Frontal cortex (tissue), 4 donors: ENCODE measurements at places on chromosomes 16 and 17. TPM values are rescaled to one million over a fixed set of nuclear protein-coding genes. Genes with fewer than 3 reads are reported as not detected.

SLC16A3 gene
- 2.0 TPM for total RNA-seq

HEATR9 gene
- total RNA-seq, result not detected

PYY gene
- total RNA-seq, result not detected

KRTAP4-6 gene
- not detected for total RNA-seq

ZNF597 gene
- total RNA-seq, result 4.9 TPM

TANGO6 gene
- 31.0 TPM for total RNA-seq

MYH13 gene
- not detected for total RNA-seq

SCIMP gene
- total RNA-seq, result under 0.01 TPM

- no peak for DNase-seq
These were observed 631 bp downstream of the CDH3 start for GRCh38 chr16:68645494-68646388.

DNA sequence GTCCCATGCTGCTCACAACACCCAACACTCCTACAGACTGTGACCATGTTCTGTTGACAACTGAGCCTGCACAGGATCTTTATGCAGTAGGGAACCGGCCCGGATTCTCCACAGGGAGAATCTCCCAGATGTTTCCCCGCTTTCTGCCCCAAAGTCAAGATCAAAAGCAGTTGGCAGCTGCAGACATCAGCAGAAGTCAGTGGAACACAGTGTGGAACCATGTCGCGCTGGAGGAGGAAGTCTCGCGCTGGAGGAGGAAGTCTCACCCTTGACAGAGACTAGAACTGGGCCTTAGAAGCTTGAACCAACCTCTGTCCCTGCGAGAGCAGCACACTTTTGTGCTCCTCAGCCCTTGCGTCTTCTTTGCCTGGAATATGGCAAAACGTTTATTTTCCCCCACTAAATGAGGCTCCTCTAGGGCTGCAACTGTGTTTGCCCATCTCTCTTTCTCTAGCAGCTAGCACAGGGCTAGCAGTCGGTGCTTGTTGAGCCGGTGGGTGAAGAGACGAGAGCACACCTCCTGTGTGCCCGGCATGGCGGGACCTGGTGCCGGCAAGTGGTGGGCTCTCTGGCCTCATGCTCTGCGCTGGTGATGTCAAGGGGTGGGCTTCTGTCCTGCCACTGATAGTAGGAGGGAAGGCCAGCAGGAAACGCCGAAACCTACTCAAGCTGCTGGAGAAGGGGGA lies 2.1 kb upstream of the MRC2 start:
- no peak for DNase-seq

DNA sequence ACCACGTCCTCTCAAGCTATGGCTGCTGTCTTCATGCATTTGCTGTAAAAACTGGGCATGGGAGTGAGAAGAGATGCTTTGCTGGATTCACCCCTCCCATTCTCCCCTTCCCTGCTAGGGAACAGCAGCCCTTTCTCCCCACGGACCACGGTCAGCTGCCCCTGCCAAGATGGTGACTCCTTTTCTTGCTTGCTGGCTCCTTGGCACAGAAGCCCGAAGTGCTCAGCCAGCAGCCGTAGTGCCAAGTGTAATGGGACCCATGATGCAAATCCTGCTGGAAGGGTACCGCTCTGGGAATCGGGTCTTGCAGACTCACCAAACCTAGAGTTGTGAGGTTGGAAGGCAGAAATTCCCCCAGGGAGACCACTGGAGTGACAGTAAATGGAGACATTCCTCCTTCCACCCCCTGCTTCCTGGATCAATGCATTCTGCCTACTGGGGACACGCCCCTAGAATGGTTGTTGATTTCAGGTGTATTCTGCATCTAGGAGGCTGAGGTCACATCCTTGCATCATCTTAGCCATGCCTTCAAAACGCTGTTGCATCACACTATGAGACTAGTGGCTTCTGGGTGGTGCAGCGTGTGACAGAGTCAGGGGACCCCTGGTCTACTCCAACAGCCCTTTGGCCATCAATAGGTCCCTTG lies 63.0 kb upstream of the CBX4 start:
- no peak for DNase-seq

GRCh38 chr16:15694499-15694898 lies 44.5 kb downstream of the NDE1 start:
- DNase-seq, result no peak

- DNase-seq, result peak; percentile 52
These were observed 594 bp downstream of the MAPK8IP3 start for GRCh38 chr16:1706386-1707192.

- no peak for DNase-seq
These were observed 64.9 kb downstream of the ITFG1 start for GRCh38 chr16:47395733-47396498.

DNA sequence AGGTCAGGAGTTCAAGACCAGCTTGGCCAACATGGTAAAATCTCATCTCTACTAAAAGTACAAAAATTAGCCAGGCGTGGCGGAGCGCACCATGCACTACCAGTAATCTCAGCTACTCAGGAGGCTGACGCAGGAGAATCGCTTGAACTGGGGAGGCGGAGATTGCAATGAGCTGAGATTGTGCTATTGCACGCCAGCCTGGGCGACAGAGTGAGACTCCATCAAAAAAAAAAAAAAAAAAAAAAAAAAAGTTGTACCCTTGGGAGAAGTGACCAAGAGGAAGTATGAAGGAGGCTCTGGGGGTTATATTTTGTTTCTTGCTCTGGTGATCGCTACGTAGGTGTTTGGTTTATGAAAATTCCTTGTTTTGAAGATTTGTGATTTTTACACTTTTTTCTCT lies 66.3 kb downstream of the LITAF start:
- no peak for DNase-seq

DNA sequence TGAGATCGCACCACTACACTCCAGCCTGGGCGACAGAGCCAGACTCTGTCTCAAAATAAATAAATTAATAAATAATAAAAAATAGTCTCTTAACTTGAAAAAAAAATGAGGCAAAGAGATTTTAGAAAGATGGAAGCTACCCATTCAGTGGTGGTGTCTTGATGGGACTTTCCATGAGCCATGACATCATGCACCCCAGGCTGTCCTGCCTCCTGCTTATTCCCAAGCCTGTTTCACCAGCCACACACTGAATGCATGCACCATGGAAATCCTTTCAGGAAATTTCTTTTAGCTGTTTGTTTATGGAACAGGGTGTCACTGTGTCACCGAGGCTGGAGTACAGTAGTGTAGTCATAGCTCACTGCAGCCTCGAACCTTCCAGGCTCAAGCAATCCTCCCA lies 8.9 kb upstream of the DLX3 start:
- no peak for DNase-seq

GRCh38 chr16:89344846-89345611 lies 127.5 kb downstream of the ZNF778 start:
- no peak for DNase-seq

DNA sequence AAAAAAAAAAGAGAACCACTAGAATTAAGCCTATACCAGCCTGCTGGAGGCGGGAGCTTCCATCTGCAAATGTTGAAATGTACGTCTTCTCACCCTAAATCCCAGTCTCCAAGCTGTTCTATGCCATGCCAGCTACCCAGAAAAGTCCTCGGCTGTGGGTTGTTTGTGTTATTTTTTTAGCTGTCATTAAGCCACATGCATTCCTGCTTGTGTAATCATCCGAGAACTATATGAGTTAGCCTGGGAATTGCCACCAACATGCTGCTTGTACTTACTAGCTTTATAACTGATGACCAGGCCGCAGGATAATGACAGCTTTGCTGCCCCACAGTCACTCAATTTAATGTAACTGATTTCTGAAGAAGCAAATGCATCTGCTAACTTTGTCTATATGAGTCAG lies 313.9 kb upstream of the SALL1 start:
- DNase-seq, result no peak

- DNase-seq, result no peak
These were observed 19.6 kb downstream of the PIK3R6 start for GRCh38 chr17:8847891-8848290.

- no peak for DNase-seq
These were observed 102.6 kb downstream of the AATF start for GRCh38 chr17:37051381-37051780.

DNA sequence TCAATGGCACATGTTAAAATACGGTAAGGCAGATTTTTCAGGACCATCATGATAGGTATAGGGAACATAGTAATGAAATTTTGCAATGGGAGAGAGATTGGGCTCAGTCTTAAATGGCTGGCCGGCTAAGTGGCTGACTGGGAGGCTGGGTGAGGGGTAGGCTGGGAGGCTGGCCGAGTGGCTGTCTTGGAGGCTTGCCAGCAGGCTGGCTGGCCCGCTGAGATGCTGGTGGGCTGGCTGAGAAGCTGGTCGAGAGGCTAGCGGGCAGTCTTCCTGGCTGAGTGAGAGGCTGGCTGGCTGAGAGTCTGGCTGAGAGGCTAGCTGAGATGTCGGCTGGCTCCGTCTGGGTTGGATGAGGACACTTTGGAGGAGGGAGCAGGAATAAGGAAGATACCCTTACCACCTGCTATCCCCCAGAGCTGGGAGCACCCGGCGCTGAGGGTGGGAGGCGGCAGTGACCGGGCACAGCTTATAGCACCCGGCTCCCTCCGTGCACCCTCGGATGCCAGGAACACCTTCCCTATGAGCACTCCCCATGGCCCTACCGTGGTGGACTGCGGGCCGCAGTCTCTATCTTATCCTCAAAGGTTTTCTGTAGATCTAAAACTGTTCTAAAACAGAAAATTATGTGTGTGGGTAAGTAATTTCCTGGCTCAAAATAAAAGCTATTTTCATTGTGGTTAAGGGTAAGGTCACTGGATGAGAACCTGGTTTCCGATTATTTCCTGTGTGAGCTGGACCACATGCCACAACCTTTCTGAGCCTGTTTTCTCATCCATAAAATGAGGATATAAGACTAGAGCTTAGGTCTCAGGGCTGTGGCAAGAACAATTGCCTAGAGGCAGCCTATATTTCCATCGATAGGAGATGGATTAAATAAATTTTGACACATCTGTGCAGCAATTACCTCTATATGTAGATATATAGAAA lies 34.5 kb upstream of the TMC5 start:
- DNase-seq, result no peak

DNA sequence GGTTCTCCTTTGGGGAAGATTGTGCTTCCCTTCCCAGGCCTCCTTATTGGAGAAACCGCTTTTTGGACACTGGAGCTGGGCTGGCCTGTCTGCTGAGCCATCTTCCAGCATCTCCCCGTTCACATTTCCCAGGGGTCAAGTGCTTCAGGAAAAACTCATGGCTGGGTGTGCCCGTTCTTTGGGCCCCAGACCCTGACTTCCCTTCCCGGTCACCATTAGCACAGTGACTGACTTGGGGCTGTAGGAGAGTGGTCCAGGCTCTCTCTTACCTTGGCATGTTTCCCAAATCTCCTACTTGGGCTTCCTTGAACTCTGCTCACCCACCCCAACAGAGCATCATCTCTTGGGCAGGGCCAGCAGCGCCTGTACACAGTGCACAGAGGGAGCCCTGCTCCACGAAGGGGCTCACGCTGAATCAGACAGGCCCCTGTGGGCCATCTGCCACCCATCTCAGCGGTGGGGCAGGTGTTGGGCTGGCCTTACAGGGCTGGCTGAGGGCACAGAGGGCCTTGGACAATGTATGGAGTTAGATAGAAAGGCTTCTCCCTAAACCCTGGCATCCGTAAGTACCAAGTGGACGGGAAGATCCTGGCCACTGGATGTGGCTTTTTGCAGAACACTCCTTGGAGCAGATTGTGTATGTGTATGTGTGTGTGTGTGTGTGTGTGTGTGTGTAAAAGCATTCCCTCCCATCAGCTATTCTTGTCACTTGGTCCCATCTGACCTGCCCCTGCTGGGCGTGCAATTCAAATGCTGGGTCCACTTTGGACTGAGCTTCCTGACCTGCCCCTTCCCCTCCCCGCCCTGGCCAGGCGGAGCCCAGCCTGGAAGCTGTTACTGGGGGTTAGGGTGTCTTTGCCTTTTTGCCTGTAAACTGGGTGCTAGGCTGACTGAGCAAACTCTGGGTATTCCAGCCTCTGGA lies 24.9 kb upstream of the CDC42EP4 start:
- no peak for DNase-seq

DNA sequence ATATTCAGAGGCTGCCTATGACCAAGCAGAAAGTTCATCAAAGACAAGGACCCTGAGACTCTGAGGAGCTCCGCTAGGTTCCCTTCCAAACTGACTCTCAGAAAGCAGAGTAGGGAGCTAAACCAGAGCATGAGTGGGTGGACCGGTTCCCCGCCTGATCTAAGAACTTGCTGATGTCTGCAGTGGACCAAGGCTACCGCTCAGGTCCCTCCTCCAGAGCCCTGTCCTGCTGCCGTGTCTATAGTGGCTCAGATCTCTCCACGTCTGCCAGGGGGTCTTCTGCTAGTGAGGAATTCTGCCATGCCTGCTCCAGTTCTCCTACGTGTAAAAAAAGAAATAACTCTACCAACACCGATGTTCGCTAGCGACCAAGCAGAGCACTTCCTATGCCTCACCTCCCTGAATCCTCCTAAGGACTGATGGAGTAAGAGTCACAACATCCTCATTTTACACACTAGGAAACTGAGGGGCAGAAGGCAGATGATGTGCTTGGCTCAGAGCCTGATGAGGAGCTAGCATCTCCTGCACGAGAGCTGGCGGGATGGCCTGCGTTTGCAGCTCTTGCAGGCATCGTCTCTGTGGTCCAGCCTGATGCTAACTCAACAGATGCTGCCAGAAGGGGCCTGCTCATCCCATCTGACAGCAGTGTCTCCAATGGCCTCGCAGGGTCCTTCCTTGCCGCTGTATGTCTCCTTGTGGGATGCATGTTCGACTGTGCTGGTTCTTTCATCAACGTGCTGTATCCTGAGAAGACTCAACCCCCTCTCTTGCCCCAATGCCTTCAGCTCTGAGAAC lies 265.5 kb downstream of the C16orf95 start:
- DNase-seq, result no peak

DNA sequence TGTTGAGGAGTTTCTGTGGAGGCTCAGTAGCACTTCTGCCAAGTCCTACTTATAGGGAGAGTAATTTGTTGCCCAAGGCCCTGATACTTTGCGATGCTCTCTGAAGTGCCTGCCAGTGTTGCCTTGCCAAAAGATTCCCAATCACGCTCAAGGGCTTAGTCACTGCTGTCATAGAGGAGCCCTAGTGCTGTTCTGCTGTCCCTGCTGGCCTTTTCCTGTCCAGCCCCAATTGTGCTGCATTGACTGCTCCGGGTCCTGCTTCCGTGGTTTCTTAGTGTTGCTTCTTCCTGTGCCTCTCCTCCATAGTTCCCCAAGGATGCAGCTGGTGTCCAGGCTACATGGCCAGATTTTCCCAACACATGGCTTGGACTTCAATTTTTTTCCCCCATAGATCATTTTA lies 13.9 kb downstream of the NUP93 start:
- no peak for DNase-seq

DNA sequence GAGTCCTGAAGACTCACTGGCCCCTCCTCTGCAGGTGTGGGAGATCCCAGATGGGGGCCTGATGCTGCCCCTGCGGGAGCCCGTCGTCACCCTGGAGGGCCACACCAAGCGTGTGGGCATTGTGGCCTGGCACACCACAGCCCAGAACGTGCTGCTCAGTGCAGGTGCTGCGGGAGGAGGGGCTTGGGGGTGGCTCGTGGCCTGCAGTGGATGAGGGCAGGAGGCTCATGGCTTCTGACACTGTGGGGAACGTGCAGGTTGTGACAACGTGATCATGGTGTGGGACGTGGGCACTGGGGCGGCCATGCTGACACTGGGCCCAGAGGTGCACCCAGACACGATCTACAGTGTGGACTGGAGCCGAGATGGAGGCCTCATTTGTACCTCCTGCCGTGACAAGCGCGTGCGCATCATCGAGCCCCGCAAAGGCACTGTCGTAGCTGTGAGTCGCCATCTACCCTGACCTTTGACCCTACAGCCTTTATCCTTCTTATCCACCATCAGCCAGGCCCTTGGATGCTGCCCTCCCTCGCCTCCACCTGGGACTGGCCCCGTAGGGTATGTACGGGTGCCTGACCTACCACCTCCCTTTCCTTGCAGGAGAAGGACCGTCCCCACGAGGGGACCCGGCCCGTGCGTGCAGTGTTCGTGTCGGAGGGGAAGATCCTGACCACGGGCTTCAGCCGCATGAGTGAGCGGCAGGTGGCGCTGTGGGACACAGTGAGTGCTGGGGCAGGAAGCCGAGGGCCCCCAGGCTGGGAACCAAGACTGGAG lies 3.6 kb downstream of the CORO1A start:
- DNase-seq, result peak; percentile 46
